ENCODE measurements at places on chromosomes 1 and 21.

GRCh38 chr1:2144501-2145090, 50.0 kb downstream of the FAAP20 start:
- no peak for DNase-seq

- DNase-seq: no peak
These were observed 76.1 kb upstream of the UBE2U start for GRCh38 chr1:64127297-64127696.

- DNase-seq: no peak
These were observed 405.5 kb upstream of the ADAMTS5 start for GRCh38 chr21:27372381-27372780.

DNA sequence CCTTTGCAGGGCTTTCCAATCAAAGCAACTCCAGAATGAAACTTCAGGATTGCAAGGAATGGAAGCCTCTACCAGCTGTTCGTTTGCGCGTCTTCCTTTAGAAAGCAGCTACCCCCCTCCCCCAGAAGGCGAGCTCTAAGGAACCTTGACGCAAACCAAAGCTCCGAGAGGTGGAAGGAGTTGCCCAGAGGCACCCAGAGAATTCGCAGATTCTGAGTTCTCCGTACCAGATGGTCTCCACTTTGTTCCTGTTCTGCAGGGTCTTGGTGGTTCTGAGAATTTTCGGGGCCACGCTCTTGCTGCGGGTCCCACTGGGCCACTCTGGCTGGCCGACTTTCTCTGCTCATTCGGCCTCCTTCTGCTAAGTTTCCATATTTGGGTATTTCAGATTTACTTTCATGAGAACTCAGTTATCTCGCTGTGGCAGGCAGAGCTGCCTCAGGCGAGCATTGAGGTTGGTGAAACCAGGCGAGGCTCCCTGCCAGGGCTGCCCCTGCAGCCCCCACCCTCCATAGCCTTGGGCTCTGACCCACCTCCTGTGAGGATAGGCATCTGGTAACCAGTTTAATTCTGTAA, 801 bp downstream of the TRAF5 start:
- DNase-seq: no peak

- no peak for DNase-seq
These were observed 96.0 kb downstream of the ESRRG start for GRCh38 chr1:216627252-216627651.

- no peak for DNase-seq
These were observed 516 bp downstream of the TBX15 start for GRCh38 chr1:118987468-118988185.

GRCh38 chr1:23448846-23449245, 24.3 kb upstream of the TCEA3 start:
- no peak for DNase-seq

- no peak for DNase-seq
These were observed 73.4 kb upstream of the TTC34 start for GRCh38 chr1:2874607-2875480.

GRCh38 chr21:31395791-31396190, 51.7 kb upstream of the TIAM1 start:
- no peak for DNase-seq

DNA sequence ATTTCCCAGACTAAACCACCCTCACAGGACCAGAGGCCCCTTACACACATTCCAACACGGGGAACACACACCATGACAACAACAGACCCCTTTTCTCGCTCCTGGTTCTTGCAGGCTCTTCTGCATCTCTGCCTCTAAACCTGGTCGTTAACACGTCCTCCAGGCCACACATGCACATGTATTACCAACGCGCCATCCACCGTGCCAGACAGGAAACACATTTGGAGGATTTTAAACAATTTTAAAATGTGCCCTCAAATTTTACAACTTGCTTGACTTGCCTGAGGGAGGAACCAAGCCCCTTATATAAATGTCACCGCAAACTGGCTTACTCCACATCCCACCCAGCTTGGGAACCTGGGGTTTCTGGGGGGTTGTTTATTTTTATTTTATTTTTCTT, 16.9 kb upstream of the EFNA1 start:
- DNase-seq: no peak

- DNase-seq: no peak
These were observed at the start of gene FCRL5 for GRCh38 chr1:157551694-157552693. TSS of gene FCRL5 (minus strand) at chr1:157552515. CDS start at chr1:157552362, 153 bp downstream.
